Activated CD8-positive, alpha-beta memory T cell treated with anti-CD3 and anti-CD28 coated beads for 24 hours (primary cell): ENCODE measurements at places on chromosomes 1 and 21.
A peak's percentile ranks its signal among the peaks of the same experiment; 100 is the strongest.

DNA sequence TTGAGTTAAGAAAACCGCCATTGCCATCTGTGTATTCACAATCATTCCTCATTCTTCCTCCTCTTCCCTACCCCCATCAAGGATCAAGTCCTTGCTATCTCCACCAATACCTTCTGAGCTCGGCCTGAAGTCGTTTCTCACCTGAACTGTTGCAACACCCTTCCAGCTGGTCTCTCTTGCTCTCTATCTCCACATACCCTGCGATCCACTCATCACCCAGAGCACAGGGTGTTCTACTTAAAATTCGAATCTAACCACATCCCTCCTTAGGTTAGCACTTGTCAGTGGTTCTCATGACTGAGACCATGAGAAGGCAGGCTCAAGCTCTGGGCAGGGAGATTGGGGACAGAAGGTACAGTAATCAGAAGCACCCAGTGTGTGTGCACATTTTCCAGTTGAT, 4.6 kb downstream of the IVL start:
- no peak for DNase-seq

GRCh38 chr1:10502206-10502605, 27.5 kb downstream of the PEX14 start:
- DNase-seq = no peak

DNA sequence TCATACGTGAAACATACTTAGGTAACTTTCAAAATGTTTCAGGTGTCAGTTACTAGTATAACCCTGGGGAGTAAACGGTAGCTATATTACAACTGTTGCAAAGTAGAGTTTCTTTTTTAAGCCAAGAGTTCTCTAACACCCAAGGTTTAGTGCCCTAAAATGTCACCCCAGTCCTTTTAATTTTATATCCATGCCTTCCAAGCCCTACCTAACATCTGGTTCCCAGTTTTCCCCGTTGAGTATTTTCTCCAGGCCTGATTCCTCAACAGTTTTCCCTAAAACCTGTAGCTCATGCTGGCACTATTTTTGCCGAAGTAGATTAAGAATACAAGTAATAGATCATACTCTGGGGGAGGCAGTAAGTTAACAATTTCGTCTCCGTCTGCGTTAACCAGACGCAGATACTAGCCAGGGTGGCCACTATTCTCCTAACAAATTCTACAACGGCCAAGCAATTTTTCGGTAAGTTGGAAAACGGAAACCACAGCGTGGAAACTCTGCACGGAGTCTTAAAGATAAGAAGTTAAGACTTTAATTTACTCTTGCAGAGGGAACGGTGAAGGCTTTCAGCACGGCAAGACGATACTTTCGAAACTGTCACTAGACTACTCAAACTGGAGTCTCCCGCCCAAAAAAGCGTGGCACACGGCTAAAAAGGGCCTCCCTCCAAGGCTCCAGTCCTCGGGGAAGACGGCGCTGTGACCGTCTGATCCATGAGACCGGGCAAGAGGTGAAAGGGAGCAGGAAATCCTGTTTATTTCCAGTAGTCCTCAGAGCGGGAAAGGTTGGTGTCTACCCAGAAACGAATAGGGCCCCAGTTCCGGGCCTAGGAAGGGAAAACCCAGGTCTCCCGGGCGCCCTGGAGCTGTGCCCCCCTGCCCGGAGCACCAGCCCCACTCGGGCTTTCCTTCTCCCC, 945 bp downstream of the SRSF4 start:
- DNase-seq = no peak

DNA sequence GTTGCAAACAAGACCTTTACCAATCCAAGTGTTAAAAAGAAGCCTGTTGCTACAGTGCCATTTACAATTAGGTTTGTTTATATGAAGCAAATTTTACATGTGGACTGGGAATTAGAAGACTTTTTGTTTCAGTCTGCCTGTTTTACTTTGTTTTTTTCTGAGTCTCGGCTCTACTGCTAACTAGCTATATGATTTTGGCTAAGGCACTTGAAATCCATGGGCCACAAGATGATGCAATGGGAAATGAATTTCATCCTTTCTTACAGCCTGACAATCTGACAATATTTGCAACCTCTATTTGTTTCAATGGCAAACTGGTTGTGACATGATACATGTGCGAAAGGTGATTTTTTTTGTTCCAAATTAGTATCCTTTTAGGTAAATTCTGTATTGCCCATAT, 3.7 kb upstream of the PEX11B start:
- no peak for DNase-seq

- DNase-seq = no peak
Measured at GRCh38 chr1:110525249-110525595, 6.2 kb upstream of the KCNA10 start.

DNA sequence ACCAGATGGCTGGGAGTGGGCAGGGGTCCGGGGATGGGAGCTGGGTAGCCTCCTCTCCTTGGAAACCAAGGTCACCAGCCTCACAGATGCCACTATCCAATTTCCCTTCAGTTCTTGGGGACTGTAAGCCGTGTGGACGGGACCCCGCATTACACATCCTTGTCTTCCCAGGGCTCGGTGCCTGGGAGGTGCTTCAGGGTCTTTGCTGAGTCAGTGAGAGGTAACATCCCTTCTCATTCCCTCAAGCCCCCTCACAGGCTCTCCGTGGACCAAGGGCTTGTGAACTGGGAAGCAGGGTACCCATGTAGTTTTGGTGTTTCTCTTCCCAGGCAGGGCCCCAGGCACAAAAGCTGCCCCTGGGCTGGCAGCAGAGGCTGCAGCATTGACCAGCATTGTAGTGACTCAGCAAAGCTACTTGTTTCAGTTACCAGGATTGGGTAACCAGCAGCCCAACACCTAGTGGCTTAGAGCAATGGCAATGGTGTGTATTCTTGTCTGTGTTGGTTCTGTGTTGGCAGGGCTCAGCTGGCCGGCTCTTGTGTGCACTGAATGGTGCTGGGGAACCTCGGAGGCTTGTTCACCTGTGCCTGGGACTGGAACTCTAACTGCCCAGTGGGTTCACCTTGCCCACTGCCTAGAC, 24.6 kb upstream of the PCBP3 start:
- DNase-seq = no peak

GRCh38 chr1:6257541-6258069, 3.3 kb downstream of the GPR153 start:
- no peak for DNase-seq

- DNase-seq = peak; percentile 75
Measured at GRCh38 chr1:24555591-24556413, at the start of gene NCMAP. NCMAP (plus strand) TSS chr1:24556087; CDS start chr1:24595431, 39,344 bp downstream.

DNA sequence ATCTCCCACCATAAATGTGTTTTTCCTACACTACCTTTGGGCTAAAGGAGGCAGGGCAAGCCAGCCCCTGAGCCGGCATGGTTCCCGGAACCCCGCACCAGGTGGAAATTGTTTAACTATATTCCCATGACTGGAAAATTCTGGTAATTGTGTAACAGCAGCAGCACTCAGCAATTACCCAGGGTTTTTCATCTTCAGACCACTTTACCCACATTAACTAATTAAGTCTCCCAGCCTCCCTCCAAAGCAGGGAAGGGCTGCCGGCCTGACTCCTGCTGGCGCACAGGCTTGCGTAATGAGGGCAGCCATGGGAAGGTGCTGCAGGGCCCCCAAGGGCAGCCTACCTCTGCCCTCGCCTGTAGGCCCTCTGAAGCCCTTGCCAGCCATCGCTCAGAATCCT, 140.7 kb upstream of the VAMP3 start:
- no peak for DNase-seq

DNA sequence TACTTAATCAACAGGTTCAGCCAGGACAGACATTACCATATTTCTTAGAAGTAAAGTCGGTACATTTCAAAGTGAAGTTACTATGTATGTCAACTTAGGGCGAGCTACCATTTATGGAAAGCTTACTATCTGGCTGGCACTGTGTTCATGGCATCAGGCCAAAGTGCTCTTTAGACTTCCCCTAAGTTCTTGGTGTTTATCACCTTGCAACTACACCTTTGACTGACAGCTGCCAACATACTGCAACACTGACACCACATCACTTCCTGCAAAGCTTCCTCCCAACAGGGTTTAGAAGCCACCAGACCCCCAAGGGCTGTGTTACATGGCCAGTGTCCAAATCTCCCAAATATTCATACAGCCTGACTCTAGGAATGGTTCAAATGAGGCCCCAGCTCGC, 61.0 kb downstream of the TIAM1 start:
- DNase-seq = no peak

- DNase-seq = no peak
Measured at GRCh38 chr1:6560267-6560666, 5.2 kb downstream of the TAS1R1 start.

DNA sequence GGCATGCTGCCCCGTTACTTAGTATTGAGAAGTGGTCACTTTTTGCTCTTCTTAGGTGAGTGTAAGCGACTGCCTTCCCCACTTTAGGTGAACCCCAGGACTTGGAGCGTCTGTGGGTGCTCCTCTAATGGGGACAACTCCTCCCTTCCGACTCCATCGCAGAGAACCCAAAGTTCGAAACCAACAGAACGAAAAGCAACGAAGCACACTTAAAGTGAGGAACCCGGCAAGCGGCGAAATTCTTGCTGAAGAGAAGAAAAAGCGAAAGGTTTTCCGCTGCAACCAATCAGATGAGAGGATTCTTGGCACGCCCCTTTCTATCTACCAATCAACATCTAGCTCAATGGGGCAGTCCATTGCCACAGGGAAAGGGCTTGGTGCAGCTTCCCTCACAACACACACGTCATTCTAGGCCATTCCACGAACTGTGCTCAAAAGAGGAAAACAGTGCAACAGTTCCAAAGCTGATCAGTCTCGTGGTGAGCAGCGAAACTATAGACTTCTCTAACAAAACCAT, 709 bp upstream of the SUCO start:
- no peak for DNase-seq

- DNase-seq = no peak
Measured at GRCh38 chr1:224338150-224338838, 8.3 kb upstream of the NVL start.
